ENCODE measurements at places on chromosomes 7 and 10. TPM values are rescaled to one million over a fixed set of nuclear protein-coding genes. Genes with fewer than 3 reads are reported as not detected.

The IFIT1B gene
- not detected for total RNA-seq

The PVRIG gene
- total RNA-seq = not detected

The CHAT gene
- not detected for total RNA-seq

The MUC3A gene
- total RNA-seq = not detected

The SVOPL gene
- not detected for total RNA-seq

The ATP5MK gene
- total RNA-seq = 219 TPM

Measured in lung microvascular endothelial cell (primary cell).